ENCODE measurements at places on chromosomes 1 and 21.
A peak's percentile ranks its signal among the peaks of the same experiment; 100 is the strongest.

GRCh38 chr21:14675774-14676530, 129.8 kb upstream of the SAMSN1 start:
- peak; percentile 67 for DNase-seq
- H3K36me3 ChIP-seq = no peaks in the 10 kb centered on the region
- H3K4me3 ChIP-seq = no peak overlapping the region

GRCh38 chr1:223084464-223084866, 58.6 kb downstream of the TLR5 start:
- no peak overlapping the region for H3K4me3 ChIP-seq
- no peaks in the 10 kb centered on the region for H3K36me3 ChIP-seq
- no peak overlapping the region for H3K27ac ChIP-seq
- no peak for DNase-seq
- H3K27me3 ChIP-seq = no peaks in the 10 kb centered on the region

DNA sequence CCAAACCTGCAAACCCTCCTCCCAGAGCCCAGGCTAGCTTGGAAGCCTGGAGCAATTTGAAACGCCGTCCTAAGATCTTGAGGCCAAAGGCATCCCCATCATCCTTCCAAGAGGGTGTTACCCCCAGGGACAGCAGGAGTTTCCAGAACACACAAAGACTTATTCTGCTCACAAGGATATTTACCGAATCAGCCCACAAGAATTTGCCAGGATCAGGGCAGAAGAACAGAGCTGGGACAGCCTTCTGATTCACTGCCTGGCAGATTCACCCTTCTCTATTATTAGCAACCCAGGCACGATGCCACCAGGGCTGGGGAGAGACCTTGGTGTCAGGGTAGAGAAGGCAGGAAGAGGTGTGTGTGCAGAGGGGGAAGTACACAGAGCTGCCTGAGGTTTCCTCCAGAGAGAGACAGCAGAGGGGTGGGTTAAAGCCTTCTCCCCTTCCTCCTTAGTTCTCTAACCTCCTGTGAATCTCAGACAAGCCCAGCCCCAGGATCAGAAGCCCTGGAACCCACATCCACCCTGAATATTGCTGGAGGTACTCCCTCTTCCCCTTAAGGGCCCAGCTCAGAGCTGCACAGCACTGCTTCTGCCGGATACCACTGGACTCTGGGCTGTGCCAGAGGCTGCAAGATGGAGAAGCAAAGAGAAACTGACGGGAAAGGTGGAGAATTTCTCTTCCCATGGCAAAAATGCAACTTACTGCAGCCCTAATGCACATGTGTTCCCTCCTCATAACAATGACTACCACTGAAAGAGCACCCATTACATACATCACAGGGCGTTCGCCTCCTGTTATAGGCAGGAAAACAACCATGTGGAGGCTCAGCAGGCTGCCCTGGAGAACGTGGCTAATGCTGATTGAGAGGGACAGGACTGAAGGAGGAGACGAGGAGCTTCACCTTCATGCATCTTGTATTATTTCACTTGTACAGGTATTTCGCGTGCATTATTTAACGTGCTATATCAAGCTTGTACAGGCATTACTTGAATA, 61.8 kb downstream of the ITPKB start:
- peak; percentile 85 for DNase-seq
- H3K4me3 ChIP-seq = peak overlapping the region; percentile 21
- H3K4me1 ChIP-seq = peaks cover 87% of the 10 kb centered on the region
- H3K27me3 ChIP-seq = no peaks in the 10 kb centered on the region

DNA sequence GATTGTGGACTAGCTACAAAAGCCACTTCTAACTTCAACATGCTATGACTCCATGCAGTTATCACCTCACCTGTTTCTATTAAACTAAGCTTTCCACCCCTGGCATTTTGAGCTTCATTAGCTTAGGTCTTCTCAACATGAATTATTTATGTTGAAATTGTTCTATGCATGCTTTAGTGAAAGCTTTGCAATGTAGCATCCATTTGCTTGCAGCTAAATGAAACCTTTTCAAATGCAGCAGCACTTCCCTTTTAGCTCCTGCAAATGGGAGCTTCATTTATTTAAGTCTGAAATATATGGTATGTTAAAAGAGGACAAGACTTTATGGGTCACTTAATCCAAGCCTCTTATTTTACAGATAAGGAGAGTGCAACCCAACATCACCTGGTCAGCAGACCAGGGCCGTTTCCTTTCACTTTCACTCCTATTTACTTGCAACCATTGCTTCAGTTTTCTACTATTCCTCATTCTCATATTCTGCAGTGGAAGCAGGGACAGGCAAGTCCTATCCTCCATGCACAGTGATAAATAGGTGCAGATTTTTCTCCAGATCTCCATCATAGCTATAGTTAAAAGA, 56.4 kb upstream of the SAMSN1 start:
- no peaks in the 10 kb centered on the region for H3K36me3 ChIP-seq
- peak overlapping the region; percentile 25 for H3K4me3 ChIP-seq
- no peaks in the 10 kb centered on the region for H3K27me3 ChIP-seq

- no peak for DNase-seq
- H3K4me1 ChIP-seq = no peaks in the 10 kb centered on the region
- no peaks in the 10 kb centered on the region for H3K27me3 ChIP-seq
- H3K36me3 ChIP-seq = peaks cover 2% of the 10 kb centered on the region
- H3K4me3 ChIP-seq = no peak overlapping the region
Observed at GRCh38 chr1:180310095-180310494, 80.0 kb downstream of the LHX4 start.

GRCh38 chr1:4962836-4963235, 308.4 kb downstream of the AJAP1 start:
- H3K36me3 ChIP-seq = no peaks in the 10 kb centered on the region
- H3K27ac ChIP-seq = no peak overlapping the region
- no peaks in the 10 kb centered on the region for H3K4me1 ChIP-seq

GRCh38 chr1:20589331-20590278, 708 bp downstream of the CDA start:
- H3K4me3 ChIP-seq = no peak overlapping the region
- no peak overlapping the region for H3K27ac ChIP-seq
- no peak for DNase-seq
- no peaks in the 10 kb centered on the region for H3K4me1 ChIP-seq
- H3K27me3 ChIP-seq = no peaks in the 10 kb centered on the region

- H3K4me3 ChIP-seq = no peak overlapping the region
- H3K27me3 ChIP-seq = no peaks in the 10 kb centered on the region
Observed at GRCh38 chr21:25750085-25750484, 15.3 kb downstream of the GABPA start.

- H3K27me3 ChIP-seq = no peaks in the 10 kb centered on the region
- H3K36me3 ChIP-seq = no peaks in the 10 kb centered on the region
Observed at GRCh38 chr1:161200992-161201835, 953 bp upstream of the NDUFS2 start.

- H3K27ac ChIP-seq = no peak overlapping the region
- no peak overlapping the region for H3K4me3 ChIP-seq
- DNase-seq = no peak
- peaks cover 6% of the 10 kb centered on the region for H3K4me1 ChIP-seq
- peaks cover 7% of the 10 kb centered on the region for H3K27me3 ChIP-seq
- H3K36me3 ChIP-seq = no peaks in the 10 kb centered on the region
Observed at GRCh38 chr1:30706528-30706927, 16.9 kb downstream of the MATN1 start.
